ENCODE measurements at places on chromosomes 1 and 21. TPM values are rescaled to one million over a fixed set of nuclear protein-coding genes. Genes with fewer than 3 reads are reported as not detected.

KCNH1 gene
- polyA plus RNA-seq, result 0.23 TPM

AKNAD1 gene
- polyA plus RNA-seq, result not detected

RUNX1 gene
- 2.8 TPM for polyA plus RNA-seq

OR14K1 gene
- not detected for polyA plus RNA-seq

DNA sequence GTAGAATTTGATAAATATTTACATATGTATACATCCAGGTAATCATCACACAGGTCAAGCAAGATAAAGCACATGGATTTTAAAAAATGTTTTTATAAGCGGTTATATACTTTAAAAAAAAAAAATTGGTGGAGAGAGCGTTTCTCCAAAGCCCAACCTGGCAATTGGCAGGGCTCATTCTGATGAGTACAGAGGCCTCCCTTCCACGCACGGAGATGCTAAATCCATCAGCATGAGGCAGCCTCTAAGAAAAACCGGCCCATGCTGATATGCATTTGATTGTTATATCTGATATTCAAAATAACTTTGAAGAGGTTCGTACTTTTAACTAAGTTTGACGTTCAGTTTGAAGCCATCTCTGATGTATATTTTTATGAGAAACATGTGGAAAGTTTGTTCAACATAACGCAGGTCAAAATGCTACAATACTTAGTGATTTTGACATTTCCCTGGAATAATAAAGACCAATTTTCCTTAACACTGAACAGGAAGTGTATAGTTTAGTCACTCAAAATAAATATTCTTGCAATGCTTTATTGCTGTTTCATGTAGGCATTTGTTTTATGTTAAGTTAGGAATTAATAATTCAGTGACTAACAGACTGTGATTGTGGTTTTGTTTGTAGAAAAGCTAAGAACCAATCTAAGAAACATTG lies 151.7 kb downstream of the NR5A2 start:
- H3K4me3 ChIP-seq, result no peak overlapping the region
- no peak overlapping the region for H3K27ac ChIP-seq
- H3K4me1 ChIP-seq, result peaks cover 8% of the 10 kb centered on the region
- no peak for DNase-seq
- no peaks in the 10 kb centered on the region for H3K27me3 ChIP-seq

DNA sequence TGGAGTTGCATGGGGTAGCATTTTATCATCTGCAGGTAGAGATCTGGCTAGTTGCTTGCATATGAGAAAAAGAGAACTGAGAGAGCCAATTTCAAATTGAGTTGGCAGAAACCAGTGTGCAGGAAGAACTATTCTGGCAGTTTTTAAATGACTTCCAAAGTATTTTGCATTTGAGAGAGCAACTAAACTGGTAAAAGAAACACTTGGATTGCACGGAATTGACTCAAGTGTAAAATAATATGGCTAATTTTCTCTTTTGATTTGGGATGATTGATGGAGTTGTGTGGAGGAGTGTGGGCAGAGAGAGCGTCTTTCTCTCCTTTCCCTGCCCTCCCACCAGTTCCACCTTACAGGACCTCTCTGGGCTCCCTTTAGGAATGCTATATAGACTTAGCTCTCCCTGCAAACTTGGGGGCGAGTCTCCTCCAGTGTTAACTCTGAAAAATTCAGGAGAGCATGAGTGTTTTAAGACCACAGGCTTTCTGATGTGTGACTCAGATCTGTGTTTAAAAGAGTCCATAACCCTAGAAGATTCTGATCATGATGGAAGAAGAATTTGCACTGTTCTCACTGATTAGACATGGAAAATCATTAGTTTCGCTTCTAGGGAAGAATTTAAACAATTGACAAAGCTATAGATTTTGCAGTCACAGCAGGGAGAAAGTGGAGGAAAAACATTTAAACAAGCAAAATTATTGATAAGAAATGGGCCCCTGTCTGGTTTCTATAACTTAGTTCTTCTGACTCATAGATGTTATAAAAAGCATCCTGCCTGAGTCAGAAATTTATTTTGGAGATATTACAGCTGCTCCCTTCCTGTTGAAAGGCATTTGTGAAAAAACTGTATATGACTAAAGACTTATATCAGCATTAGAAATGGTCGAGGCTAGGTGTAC lies 24.9 kb upstream of the CTBS start:
- no peaks in the 10 kb centered on the region for H3K27me3 ChIP-seq
- no peaks in the 10 kb centered on the region for H3K36me3 ChIP-seq

DNA sequence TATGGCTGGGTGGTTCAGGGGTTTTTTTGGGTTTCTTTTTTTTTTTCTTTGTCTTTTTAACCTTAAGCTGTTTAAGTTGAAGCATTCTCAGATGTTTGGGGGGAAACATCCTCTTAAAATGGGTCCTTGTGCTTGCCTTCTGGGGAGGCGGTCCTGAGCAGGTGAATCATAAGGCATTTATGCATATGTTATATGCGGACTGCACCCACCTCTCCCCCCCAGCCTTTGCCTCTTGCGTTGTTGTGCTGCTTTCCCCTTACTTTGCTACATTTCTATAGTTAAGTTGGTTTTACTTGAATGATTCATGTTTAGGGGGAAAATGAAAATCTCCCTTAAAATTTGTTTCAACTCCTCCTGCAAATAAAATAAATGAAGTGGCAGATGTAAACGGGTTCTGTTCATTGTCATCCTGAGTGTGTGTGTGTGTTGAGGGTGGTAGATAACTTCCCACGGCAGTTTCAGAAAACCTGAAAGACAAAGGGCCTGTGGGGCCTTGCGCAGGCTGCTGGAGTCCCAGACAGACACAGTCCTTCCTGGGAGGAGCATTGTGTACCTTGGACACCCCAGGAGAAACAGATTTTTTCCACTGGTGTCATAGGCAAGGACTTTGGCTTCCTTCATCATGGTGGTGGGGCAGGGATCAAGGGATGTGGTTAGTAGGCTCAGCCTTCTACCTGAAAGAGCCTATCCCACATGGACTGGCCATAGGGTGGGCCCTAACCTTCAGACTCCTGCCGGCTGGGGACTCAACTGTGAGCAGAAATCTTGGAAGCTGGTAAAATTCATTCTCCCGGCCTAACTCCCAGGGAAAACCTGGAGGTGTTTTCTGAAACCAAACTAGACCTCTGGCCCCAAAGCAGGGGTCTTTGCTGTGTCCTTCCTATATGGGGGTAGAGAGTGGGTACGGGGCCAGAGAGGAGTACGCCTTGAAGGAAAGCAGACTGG lies 926 bp upstream of the SH3D21 start:
- H3K27me3 ChIP-seq, result no peaks in the 10 kb centered on the region
- no peak overlapping the region for H3K4me3 ChIP-seq
- peak; percentile 47 for DNase-seq
- peak overlapping the region; percentile 69 for H3K27ac ChIP-seq

DNA sequence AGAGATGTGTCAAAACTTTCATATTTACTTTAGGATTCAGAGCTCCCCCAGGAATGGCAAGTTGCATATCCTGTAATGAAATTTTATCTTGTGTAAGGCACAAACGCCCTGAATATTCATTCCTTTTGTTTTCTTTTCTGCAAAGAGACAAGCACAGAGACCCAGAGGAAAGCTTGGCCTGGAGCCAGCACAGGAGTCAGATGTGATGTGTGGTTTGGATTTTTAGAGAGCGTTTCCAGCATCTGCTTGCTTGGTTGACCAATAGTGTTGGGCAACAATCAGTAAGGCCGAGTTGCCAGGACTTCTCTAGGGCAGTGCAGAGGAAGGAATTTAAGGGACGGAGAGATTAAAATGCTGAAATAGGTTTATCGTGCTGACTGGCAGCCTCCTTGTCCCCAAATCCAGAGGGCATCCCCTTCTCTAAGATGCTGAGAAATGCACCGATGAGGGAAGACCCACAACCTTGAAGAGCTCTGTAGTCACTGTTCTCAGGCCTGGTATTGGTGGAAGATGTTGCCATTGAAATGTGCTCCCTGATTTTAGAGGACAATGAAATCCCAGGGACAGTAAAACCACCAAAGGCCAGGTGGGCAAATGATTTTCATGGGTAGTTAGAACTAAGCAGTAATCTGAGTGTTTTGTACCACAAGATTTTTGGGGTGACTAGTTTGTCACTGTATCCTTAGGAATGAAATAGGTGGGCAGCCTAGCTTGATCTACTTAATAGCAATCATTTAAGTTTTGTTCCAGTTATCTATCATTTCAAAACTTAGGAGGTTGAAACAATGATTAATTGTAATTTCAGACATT lies 37.9 kb upstream of the RHOU start:
- no peaks in the 10 kb centered on the region for H3K27me3 ChIP-seq
- H3K36me3 ChIP-seq, result no peaks in the 10 kb centered on the region
- no peak overlapping the region for H3K27ac ChIP-seq
- DNase-seq, result peak; percentile 80
- H3K4me1 ChIP-seq, result no peaks in the 10 kb centered on the region
- H3K4me3 ChIP-seq, result no peak overlapping the region

DNA sequence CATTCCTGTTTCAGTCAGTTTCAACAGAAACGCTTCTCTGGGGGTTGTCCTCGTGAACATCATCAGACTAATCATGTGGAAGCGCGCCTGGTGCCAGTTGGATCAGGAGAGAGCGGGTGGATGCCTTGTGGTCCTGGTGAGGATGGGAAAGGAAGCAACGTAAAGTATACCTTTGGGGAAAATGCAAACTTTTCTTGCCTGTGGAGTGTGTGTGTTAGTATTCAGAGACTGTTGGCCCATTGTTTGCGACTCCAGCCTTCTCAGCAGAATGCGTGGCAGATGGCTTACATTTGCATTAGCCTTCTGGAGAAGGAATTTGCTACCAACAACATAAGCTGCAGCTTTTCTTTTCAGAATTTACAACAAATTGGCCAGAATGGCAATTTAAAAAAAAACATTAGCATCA lies 173.9 kb downstream of the RWDD3 start:
- no peaks in the 10 kb centered on the region for H3K27me3 ChIP-seq
- no peaks in the 10 kb centered on the region for H3K4me1 ChIP-seq
- H3K36me3 ChIP-seq, result no peaks in the 10 kb centered on the region
- DNase-seq, result no peak
- H3K4me3 ChIP-seq, result no peak overlapping the region

DNA sequence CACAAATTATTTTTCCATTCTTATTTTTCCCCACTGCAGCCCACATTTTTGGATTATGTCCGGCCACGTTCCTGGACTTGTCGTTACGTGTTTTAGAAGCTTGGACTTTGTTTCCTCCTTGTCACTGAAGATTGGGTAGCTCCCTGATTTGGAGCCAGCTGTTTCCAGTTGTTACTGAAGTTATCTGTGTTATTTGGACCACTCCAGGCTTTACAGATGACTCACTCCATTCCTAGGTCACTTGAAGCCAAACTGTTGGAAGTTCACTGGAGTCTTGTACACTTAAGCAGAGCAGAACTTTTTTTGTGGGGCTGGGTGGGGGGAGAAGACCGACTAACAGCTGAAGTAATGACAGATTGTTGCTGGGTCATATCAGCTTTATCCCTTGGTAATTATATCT lies 12.2 kb upstream of the AXDND1 start:
- H3K4me1 ChIP-seq, result no peaks in the 10 kb centered on the region
- peak; percentile 73 for DNase-seq
- no peak overlapping the region for H3K4me3 ChIP-seq
- no peaks in the 10 kb centered on the region for H3K27me3 ChIP-seq
- peaks cover 5% of the 10 kb centered on the region for H3K36me3 ChIP-seq

GRCh38 chr1:229253151-229253974 lies 17.5 kb upstream of the RAB4A start:
- H3K27ac ChIP-seq, result no peak overlapping the region
- H3K4me1 ChIP-seq, result no peaks in the 10 kb centered on the region
- H3K36me3 ChIP-seq, result no peaks in the 10 kb centered on the region

- no peaks in the 10 kb centered on the region for H3K36me3 ChIP-seq
- H3K4me3 ChIP-seq, result no peak overlapping the region
- no peaks in the 10 kb centered on the region for H3K4me1 ChIP-seq
- no peaks in the 10 kb centered on the region for H3K27me3 ChIP-seq
Observed at GRCh38 chr1:24236789-24237371, 49.8 kb upstream of the IFNLR1 start.
